ENCODE measurements at places on chromosomes 13 and 19.

- no peak for DNase-seq
Observed at GRCh38 chr13:106533101-106533942, 2.1 kb downstream of the EFNB2 start.

DNA sequence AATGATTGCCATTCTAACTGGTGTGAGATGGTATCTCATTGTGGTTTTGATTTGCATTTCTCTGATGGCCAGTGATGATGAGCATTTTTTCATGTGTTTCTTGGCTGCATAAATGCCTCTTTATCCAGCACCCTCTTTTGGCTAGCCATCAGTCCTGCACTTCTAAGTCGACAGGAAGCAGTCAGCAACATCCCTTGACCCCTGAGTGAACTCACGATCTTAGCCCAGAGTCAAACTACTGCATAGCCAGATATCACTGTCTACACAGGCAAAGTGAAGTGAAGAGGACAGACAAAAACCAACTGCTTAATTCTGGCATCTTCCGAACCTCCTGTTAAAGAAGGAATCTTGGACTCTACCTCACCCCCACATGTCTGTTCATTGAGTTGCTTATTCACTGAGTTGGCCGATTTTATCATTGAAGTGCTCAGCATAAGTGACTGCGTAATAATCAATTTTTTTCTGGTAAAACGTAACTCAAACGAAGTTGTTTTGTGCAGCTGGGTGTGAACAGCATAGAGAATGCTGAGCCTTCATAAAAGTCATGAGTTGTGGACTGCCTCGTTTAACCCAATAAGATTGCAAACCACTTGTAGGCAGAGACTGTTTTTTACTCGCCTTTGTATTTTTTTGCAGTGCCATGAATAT, 304.2 kb downstream of the COG6 start:
- DNase-seq: no peak

DNA sequence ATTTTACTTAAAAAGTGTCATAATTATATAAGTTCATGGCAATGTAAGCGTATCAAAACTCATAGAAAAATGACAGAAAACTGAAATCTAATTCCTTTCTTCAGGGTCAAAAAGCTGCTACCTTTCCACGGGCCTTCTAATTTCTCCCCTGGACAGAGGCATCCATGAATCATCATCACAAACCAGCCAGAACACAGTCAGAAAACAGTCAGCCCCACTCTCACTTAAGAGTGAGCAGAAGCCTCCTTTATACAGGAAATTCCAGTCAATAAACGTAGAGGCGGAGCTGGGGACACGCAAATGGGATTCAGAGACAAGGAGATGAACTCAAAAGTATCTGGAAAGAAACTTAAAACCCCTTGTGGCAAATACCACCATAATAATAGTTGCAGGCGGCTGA, 54.2 kb upstream of the ABCC4 start:
- DNase-seq: no peak

- no peak for DNase-seq
Observed at GRCh38 chr19:13979244-13979615, 26.9 kb downstream of the RFX1 start.

DNA sequence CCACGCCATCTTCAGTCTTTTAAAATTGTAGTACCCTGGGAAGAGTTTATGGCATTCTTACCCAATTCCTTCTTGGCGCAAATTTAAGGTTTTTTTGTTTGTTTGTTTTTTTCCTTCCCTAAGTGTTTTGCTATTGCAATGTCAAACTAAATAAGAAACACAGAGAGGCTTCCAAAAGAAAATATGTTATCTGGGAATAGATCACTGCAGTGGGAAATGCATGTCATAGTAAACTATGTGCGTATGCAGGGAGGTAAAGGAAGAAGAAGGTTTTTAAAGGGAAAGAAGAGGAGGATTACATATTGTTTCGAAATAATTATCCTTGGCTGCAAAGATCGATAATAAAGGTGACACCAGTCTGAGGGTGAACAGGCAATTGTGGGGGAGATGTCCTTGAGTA, 13.2 kb downstream of the CLEC11A start:
- DNase-seq: no peak

- DNase-seq: no peak
Observed at GRCh38 chr13:99655351-99656091, 154.2 kb downstream of the TM9SF2 start.

GRCh38 chr13:43200736-43201135, 177.3 kb downstream of the DNAJC15 start:
- DNase-seq: no peak

DNA sequence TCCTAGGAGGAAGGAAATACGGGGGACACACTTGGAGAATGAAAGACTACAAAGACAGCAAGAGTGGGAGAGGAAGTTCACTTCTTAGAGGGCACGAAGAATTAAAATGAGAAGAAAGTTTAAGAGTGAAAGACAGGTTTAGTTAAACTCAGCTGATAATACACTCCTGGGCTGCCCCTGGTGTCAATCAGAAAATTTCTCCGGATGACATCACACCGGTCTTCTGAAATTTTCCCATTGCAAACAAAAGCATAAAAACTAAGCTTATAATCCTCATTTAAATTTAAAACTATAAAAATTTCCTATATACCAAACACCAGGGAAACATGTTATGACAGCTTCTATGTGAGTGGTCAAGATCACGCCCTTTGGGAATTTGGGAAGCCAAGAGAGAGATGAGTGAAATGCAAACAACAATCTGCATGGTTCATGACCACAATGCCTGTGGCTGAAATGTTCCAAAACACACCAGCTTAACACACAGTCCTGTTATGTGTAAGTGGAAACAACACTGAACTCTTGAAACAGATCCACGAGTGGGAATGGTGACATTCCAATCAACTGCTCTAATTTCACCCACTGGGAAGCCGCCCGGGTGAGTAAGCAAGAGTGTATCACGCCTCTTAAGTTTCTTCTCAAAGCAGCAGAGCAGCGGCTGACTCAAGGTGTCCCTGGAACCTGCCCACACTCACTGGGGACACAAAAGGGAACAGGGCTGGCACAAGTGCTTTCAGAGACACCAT, 49.0 kb downstream of the BRD4 start:
- DNase-seq: no peak

GRCh38 chr13:112700291-112701060, 10.6 kb downstream of the ATP11A start:
- no peak for DNase-seq

DNA sequence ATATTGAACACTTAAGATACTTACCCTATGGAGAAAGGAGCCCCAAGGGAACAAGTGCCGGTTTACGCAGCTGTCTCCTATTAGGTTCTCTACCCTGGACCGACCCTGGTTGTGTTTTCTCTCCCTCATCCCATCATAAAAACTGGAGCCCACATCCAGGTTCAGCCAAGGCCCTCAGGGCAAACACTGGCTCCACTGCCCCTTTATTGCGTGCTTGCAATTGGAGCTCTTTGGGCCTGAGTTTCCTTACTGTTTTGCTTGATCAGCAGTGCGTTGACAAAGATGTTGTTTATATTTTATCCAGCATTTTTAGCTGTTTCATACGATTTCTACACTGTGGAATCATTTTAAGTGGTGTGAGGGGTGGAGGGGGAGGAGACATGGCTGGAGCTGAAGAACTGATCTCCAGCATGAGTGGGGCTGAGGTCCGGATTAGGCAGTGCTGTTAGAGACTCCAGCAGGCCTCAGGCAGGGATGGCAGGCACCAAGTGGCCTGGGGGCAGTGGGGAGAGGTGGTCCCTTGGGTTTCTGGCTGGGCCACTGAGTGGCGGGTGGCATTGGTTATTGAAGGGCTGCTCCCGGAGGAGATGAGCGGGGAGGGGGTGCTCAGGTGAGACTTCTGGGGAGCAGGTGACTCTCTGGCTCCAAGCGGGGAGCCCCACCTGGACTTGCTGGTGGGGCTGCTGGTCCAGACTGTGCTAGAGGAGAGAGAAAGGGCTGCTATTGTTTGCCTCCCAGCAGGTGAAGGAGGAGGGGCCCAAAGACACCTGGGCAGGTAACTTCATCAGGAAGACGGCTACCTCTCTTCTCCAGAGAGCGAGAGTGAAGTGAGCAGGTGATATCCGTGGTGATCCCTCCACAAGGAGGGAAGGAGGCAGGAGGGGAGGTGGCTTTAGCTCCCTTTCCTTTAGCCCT, 62.4 kb upstream of the RNF113B start:
- DNase-seq: no peak

All from activated naive CD4-positive, alpha-beta T cell (primary cell).